Smooth muscle cell of the coronary artery (primary cell): ENCODE measurements at places on chromosomes 6 and 20. TPM values are rescaled to one million over a fixed set of nuclear protein-coding genes. Genes with fewer than 3 reads are reported as not detected.

Gene EPHA7
- under 0.01 and 0.75 TPM in 2 replicates for total RNA-seq

Gene NR2E1
- not detected in 2 replicates for total RNA-seq

Gene SRMS
- not detected in 2 replicates for total RNA-seq

Gene PRR18
- total RNA-seq, result not detected in 2 replicates

Gene HEBP2
- 6.7 and 29.5 TPM in 2 replicates for total RNA-seq

Gene ANKRD6
- 16.5 and 18.5 TPM in 2 replicates for total RNA-seq

Gene CYB5R4
- total RNA-seq, result 2.1 and 2.7 TPM in 2 replicates

Gene SLA2
- not detected in 2 replicates for total RNA-seq

Gene FLRT3
- total RNA-seq, result 1.1 and 2.6 TPM in 2 replicates

Gene RAMACL
- 0.98 and 1.1 TPM in 2 replicates for total RNA-seq

Gene GSTA3
- not detected in 2 replicates for total RNA-seq
